Stimulated activated naive CD8-positive, alpha-beta T cell treated with anti-CD3 and anti-CD28 coated beads, Interleukin-15, Interleukin-2, amounts not matched to agents 100 U/mL and 50 U/mL, for 24 hours (primary cell): ENCODE measurements at places on chromosomes 2 and 18.

- no peak for DNase-seq
Measured at GRCh38 chr2:120605231-120605935, 130.3 kb upstream of the GLI2 start.

- DNase-seq: no peak
Measured at GRCh38 chr2:167342769-167343168, 454.5 kb downstream of the XIRP2 start.

DNA sequence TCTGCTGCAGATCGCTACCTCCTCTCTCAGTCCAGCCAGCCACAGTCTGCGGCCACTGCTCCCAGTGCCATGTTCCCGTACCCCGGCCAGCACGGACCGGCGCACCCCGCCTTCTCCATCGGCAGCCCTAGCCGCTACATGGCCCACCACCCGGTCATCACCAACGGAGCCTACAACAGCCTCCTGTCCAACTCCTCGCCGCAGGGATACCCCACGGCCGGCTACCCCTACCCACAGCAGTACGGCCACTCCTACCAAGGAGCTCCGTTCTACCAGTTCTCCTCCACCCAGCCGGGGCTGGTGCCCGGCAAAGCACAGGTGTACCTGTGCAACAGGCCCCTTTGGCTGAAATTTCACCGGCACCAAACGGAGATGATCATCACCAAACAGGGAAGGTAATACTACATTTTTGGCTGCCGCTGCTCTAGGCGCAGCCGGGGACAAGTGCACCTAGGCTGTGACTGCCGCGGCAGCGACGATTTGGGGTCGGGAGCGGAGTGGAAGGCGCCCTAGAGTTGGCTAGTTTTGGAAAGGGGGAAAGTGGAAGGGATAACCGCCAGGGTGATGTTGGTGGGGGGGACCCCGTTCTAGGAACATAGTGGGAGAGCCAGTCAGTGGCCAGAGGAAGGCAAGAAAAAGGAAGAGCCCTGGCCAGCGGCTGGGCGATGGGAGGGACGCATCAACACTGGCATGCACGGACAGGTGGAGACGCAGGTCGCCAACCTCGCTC lies 776 bp downstream of the TBR1 start:
- DNase-seq: no peak

DNA sequence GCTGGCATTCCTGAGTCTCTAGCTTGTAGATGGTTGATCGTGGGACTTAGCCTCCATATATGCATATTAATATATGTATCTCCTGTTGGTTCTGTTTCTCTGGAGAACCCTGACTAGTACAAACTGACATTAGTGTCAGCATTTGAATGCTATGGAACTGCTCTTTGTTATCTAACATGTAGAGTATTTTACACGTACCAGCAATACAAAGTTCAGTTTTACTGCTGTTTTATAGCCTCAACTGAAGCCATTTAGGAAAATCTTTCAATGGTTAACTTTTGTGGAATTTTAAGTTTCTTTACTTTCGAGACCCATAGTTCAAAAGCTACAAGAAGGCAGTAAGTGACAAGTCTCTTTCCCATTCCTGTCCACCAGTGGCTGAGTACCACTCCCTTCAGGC lies 418.4 kb downstream of the NUP35 start:
- no peak for DNase-seq

DNA sequence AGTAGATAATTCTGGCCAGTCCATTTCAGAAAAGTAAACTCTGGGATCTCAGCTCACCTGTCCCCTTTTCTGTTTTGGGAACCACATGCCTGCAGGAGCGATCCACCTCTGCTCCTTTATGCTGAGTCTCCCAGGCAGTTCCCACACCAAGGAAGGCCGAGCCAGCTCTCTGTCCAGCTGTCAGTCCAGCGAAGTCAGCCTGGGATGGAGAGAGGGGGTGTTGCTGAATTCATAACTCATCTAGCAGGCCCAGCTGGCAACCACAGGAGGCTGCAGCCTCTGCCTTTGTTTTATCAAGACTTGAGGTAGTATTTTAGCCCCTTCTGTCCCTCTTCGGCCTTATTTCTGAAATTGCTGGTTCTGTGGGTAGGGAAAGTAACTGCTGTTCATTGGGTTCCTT lies 209.9 kb downstream of the ARL4C start:
- no peak for DNase-seq

DNA sequence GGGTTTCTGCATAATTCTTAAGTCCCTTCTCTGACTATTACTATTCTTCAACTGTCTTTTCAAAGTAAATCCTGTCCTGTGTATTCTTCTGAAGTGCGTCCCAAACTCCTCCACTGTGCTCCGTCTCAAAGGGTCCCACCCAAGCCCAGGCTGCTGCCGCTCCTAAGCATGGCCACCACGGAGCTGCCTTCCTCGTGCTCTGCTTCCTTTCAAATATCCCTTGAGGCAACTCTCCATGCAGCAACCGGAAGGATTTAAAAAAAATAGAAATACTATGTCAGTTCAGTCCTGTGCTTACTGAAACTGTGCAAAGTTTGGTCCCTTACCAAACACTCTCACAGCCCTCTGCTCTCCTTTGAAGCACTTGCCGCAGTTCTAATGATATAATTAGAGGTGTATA lies 116.1 kb downstream of the NOL10 start:
- no peak for DNase-seq

GRCh38 chr18:31595121-31595771 lies 3.6 kb downstream of the TTR start:
- no peak for DNase-seq

- no peak for DNase-seq
Measured at GRCh38 chr2:71930049-71930681, 217.5 kb downstream of the CYP26B1 start.

DNA sequence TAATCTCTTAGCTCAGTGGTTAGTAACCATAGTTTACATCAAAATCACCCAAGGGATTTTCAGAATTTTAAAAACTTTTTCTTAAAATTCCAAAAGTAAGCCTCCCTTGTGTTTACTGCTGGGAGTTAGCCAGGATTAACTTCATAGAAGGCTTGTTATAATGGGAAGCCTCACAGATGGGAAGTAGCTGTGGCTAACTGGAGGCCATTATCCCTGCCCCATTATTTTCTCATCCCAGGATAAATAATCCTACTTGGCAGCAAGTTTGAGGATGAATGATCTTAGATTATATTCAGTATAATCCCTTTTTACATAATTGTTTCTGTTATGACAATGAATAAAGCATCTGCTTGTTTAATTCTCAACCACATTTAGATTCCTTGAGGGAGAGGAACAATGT lies 25.5 kb downstream of the PLEK start:
- DNase-seq: no peak

DNA sequence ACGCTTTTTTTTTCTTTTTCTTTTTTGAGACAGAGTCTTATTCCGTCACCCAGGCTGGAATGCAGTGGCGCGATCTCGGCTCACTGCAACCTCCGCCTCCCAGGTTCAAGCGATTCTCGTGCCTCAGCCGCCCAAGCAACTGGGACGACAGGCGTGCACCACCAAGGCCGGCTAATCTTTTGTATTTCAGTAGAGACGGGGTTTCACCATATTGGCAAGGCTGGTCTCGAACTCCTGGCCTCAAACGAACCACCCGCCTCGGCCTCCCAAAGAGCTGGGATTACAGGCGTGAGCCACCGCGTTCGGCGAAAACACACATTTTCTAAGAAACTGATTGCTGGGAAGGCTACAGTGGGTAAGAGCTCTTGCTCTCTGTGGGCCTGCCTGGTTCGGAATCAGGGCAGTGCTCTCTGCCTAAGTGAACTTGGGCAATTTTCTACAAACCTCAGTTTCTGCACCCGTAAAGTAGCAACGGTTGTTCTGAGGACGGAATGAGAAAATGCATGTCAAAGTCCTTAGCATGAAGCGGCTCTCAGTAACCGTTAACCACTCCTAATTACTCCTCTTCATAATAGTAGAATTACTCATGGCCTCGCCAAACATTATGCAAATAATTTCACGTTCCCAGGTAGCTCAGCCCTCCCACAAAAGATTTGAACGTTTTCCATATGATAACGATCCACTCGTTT lies 1.0 kb upstream of the PMAIP1 start:
- DNase-seq: no peak

DNA sequence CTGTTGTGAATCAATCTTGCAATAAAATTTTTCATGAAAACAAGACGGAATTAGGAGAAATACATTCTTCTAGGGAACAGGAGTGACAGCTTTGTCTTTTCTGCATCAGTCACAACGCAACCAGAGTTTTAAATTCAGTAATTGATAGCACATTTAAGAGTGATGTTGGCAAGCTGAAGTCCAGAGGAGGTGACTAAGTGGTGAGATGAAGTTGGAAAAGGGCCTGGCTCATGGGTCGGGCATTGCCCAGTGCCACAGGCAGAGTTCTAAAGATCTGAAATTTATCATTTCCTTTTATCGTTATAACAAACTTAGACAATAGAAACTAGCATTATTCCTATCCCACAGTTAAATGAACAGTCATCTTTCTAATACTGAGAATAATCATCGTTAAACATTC lies 764.6 kb upstream of the ZEB2 start:
- DNase-seq: no peak

GRCh38 chr2:166958986-166959481 lies 70.8 kb downstream of the XIRP2 start:
- no peak for DNase-seq

GRCh38 chr2:74010087-74010541 lies 25.4 kb downstream of the TET3 start:
- no peak for DNase-seq

- no peak for DNase-seq
Measured at GRCh38 chr18:75135158-75135725, 73.7 kb downstream of the PTGR3 start.

GRCh38 chr2:173401716-173402326 lies 47.1 kb downstream of the CDCA7 start:
- DNase-seq: no peak

DNA sequence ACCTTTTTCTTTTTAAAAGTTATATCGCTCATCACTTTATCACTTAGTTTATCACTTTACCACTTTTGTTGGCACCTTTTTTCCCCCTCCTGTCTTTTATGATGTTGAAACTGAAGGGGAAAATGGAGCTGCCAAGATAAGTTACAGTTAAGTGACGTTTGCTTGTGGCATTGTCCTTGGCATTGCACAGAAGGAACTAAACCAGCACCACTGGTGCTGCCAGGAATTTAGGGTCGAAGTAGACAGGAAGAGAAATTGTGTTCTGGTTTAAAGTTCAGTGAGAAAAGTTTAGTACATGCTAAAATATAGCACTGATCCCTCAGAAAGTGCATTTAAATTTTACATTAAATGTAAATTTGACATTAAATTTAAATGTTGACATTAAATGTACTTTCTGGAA lies 49.9 kb downstream of the MYO1B start:
- DNase-seq: no peak

DNA sequence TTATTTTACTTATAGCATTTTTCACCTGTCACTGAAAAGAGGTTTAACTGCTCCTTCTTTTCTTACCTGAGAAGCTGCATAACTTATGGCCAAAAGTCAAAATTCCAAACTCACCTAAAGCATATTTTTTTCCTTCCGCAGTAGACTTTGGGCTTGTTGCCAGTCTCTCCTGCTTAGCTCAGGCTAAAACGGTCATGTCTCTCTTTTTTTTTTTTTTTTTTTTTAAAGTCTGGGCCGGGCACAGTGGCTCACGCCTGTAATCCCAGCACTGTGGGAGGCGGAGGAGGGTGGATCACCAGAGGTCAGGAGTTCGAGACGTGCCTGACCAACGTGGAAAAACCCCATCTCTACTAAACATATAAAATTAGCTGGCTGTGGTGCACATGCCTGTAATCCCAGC lies 113.5 kb downstream of the RTN4 start:
- DNase-seq: no peak

- no peak for DNase-seq
Measured at GRCh38 chr2:180101846-180102245, 94.7 kb upstream of the CWC22 start.

GRCh38 chr2:86562485-86562921 lies 740 bp downstream of the CHMP3 start:
- no peak for DNase-seq

GRCh38 chr2:69514406-69514805 lies 77.2 kb upstream of the NFU1 start:
- no peak for DNase-seq

- no peak for DNase-seq
Measured at GRCh38 chr2:46015671-46016070, 281.5 kb upstream of the EPAS1 start.
